ENCODE measurements at places on chromosomes 6 and 20.

DNA sequence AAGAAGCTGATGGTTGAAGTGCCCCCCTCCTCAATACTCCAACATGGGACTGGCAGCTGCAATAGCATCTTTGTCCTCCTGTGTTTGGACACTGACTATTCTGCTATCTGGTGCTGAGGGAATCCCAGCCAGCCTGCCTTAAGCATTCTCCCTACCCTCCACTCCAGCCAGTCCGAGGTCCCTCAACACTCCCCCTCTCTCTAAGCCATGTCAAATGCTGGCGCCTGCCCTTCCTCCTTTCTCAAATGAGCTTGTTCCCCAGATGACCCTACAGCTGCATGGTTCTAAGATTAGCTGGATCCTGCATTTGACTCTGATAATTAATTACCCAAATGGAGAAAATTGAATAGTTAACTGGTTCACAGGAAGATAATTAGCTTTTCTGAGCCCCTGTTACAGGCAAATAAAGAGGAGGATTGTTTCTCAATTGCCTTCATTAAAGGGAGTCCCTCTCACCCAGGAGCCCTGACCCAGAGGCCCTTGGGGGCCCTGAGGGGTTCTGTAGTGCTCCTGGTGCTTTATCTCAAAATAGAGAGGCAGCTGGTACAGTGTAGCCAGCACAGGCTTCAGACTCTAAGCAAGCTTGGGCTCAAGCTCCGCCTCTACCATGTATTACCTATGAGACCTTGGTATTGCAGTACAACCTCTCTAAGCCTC is 37.9 kb upstream of the CHD6 start:
- no peak for DNase-seq

DNA sequence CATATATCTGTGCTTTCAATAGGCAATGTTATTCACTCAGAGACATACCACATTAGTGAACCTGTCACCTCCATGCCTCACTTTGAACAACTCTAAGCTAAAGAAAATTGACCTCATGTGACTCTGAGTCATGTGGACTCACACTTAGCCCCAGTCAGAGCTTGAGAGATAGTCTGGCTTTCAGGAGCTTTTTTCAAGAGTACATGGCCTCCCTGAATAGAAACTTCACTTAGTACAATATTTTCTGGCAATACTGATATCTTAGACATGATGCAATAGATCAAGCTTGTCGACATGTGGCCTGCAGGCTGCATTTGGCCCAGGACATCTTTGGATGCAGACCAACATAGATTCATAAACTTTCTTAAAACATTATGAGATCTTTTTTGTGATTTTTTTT is 8.5 kb downstream of the SPTLC3 start:
- DNase-seq = no peak

DNA sequence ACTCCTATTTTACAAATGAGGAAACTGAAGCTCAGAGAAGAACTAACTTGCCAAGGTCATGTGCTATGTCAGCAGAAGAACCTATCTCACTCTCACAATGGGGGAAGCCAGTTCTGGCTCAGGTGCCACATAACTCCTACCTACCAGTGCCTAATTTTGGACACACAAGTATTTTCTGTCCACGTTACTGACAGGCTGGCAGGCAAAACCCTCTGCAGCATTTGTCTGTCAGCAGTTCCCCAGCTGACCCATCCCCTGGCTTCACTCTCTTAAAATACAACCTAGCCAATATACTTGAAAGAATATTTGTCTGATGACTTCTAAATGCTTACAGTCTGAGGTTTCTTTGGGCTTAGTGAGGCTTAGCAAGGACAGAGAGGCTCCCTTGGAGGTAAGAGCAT is 15.5 kb downstream of the GSS start:
- no peak for DNase-seq

DNA sequence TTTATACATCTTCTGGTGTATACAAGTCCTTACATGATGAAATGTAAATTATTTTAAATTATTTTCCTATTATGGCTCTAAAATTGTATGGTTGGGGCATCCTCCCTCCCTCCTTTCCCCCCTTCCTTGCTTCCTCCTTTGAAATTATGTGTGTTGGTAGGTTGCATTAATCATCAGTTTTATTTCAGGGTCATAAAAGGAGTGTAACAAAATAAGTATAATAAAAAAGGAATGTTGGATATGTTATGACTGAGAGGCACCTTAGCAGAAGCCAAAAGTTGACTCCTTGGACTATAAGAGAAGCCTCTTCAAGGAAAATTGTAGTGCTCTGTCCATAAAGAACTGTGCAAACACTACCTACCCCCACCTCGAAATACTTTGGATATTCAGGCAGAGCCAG is 46.6 kb upstream of the PTPRK start:
- peak; percentile 79 for DNase-seq

DNA sequence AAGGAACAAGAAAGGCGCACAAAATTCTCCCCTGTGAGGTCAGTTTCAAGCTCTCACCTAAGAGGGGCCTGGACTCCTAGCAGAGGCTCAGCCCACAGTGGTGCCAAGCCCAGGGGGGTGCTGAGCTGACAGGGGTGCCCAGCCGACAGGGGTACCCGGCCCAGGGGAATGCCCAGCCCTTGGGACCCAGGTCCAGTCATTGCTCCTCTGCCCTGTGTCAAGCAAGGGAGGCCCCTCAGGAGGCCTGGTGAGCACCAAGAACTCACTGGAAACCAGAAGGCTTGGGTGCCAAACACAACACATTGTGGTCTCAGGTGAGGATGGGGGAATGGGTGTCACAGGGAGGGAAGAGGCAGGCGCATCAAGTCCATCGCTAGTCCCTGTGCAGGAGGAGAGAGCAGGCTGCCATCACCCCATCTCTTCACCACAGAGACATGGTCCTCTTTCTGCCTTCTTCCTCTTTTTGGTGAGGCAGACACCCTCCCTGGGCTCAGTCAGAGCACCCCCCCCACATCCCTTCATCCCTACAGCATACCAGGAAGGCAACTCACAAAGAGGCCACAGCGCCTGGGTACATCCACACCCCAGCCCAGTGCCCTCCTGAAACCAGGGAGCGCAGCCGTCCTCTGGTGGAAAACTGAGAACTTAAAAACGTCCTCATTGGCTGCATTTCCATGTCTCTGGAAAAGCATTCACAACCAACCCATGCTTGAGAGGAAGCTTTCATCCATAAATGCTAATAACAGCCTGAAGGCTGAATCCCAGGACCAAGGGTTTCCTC is 111.3 kb downstream of the BANF2 start:
- no peak for DNase-seq

DNA sequence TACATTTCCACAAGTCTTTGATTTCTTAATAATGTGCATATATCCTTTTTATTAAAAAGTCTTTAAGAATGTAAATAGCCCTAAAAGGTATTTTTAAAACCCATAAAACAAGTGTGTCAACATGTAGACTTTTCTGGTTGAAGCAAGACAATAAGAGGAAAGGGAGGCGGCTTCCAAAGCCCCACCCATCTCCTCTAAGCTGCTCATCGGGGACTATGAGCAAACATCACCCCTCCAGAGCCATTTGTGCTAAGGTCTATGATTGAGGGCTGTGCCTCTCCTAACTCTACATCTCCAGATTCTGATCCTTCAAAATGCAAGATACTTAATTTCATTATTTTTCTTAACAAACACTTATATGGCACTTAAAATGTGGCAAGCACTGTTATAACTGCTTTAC is 2.5 kb upstream of the NAA20 start:
- DNase-seq = no peak

DNA sequence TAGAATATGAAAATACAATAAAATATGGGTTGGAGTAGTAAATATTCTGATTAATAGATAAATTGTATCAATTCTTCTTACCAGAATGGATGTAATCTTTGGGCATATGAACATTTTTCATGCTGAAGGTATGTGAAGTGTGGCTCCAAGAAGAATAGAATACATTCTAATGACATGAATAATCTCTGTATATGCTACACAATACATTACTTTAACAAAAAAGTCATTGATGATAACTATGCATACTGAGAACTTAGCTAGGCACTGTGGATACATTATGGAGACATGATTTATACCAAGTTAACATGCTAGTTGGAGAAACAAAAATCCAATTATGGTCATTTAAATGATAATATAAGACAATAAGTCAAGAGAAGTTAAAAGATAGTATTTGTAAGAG is 62.7 kb upstream of the HDAC2 start:
- DNase-seq = peak; percentile 9

DNA sequence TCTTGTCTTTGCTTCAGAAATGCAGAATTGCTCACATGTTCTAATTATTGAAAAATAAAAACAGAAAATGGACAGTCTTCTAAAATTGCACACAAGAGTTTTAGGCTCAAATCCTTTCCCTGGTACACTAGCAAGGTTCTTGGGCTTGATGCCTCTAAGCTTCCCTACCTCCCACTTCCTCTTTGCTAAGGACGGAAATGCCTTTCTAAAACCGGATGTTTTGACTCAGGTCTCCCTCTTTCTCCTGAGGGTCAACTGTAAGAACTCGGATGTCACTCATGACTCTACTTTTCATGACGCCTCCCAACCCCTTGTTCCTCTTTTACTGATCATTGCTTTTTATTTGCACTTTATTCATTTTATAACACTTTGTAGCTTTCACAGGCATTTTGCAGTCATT is 613.5 kb downstream of the C6orf118 start:
- DNase-seq = no peak

GRCh38 chr20:5545455-5545854 is 204.7 kb upstream of the SHLD1 start:
- DNase-seq = no peak

- no peak for DNase-seq
These were observed 119.7 kb downstream of the MAP3K4 start for GRCh38 chr6:161111261-161111660.

- no peak for DNase-seq
These were observed 146.9 kb upstream of the KCNG1 start for GRCh38 chr20:51169813-51170212.

DNA sequence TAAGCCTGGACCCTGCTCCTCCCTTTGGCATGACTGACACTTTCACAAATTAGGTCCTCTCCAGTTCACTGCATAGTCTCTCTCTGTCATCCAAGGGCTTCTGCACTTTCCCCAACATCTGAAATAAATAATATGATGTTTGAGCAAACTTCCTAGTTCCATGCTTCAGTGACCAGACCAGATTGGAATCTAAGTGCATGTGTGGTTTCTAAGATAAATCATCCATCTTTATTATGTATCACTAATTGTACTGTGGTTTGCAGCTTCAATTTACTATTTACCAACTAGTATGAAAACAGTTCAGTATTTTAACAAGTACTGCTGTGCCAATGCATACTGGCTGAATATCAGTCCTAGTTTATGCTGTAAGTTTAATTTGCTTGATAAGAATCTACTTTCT is 18.7 kb downstream of the SESN1 start:
- peak; percentile 76 for DNase-seq

- no peak for DNase-seq
These were observed 154.2 kb downstream of the DLL1 start for GRCh38 chr6:170136541-170137175.

GRCh38 chr6:39599973-39600372 is 125.2 kb downstream of the KIF6 start:
- peak; percentile 69 for DNase-seq

- no peak for DNase-seq
These were observed 5.6 kb downstream of the BRD2 start for GRCh38 chr6:32974016-32974333.

GRCh38 chr6:22194188-22194921 is 102.5 kb downstream of the PRL start:
- peak; percentile 50 for DNase-seq

DNA sequence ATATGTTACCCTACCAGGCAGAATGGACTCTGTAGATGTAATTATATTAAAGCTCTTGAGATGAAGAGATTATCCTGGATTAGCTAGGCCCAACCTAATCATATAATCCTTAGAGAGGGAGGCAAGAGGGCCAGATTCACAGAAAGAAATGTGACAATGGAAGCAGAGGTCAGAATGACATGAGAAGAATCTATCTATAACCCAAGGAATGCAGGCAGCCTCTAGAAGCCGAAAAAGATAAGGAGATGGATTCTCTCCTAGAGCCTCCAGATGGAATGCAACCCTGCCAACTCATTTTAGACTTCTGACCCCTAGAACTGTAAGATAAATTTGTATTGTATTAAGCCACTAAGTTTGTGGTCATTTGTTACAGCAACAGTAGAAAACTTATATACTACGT is 12.3 kb downstream of the PXT1 start:
- peak; percentile 15 for DNase-seq

DNA sequence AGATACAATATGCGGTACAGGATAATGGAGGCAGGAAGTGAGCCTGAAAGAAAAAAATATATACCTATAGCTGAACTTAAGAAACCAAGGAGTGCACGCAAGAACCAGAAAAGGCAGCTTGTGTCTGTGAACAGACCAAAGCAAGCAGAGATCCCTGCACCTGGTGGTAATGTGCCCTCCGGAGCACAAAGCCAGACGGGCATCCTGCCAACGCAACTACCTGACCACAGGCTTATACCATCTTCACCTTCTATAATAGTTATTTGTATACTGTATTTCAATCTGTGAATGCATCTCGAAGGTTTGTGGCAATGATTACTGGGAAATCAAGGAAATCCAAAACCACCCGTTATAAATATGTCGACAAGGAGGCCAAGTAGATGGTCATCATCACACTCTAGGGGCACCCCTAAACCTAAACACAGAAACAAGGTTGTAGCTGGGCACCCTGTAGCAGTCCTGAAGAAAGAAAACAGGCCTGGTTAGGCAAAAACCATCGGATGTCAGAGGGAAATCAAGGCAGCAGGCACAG is 801 bp downstream of the FBXL4 start:
- DNase-seq = peak; percentile 7

DNA sequence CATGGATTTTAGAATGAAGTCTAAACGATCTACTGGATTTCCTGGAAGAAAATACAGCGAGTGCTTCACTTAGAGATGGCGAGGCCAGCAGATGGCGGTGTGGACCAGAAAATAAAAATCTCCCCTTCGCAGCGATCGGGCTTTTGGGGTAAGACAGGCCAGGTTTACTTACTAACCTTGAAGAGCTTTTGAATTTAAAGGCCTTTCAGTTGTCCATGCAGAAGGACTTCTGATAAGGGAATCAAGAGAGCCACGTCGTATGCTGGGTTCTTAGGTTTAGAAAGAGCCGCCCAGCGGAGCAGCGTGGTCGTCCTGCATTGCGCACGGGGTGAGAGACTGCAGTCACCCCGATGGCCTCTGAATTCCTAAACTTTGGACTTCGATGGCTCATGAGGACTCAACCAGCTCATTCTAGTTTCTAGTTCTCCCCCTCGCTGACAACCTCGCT is 125.2 kb upstream of the RALGAPA2 start:
- peak; percentile 39 for DNase-seq

DNA sequence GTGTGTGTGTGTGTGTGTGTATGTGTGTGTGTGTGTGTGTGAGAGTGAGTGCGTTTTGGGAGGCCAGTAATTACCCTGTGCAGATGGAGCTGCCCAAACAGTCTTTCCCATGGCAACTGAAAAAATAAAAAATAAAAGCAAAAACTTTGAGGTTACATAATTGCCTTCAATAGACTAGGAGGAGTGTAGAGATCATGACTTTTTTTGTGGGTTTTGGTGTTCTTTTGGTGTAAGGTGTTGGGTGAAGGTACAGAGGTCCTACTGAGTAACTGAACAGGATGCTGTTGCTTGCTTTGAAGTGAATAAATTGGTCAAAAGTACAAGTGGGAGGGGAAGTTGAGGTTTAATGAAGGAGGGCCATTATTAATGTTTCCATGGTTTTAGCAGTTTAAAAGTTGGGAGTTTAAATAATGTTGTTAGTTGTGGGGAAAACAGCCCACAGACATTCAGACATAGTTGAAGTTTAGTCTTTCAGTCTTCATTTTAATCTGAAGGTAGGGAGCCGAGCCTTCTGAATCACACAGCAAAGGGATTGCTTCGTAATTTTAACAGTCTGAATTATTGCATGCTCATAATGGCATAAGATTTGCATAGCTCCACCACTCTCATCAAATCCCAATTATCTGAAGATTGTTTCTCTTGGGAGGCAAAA is 251.4 kb downstream of the PRL start:
- no peak for DNase-seq

Data from fibroblast of skin of right quadriceps (primary cell).